ENCODE measurements at places on chromosomes 16 and 17.

GRCh38 chr17:48162946-48163506, 55.5 kb downstream of the SNX11 start:
- no peak for DNase-seq

DNA sequence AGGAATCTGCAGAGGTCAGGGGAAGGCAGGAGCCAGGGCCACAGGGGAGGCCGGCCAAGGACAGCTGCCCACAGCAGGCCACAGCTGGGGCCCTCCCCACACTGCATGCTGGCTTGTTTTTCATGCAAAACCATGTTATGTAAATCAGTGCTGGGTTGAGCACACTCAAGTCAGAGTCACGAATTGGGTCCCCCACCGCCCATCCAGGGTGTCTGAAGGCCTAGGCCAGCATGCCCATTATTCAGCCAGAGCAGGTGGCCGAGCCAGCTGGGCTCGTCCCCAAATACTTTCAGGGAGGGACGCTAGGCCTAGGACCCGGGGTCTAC, 51.2 kb upstream of the TOB1 start:
- DNase-seq, result no peak

GRCh38 chr16:19700319-19700781, 17.7 kb downstream of the KNOP1 start:
- DNase-seq, result no peak

GRCh38 chr16:86107215-86107825, 208.4 kb downstream of the IRF8 start:
- DNase-seq, result no peak

DNA sequence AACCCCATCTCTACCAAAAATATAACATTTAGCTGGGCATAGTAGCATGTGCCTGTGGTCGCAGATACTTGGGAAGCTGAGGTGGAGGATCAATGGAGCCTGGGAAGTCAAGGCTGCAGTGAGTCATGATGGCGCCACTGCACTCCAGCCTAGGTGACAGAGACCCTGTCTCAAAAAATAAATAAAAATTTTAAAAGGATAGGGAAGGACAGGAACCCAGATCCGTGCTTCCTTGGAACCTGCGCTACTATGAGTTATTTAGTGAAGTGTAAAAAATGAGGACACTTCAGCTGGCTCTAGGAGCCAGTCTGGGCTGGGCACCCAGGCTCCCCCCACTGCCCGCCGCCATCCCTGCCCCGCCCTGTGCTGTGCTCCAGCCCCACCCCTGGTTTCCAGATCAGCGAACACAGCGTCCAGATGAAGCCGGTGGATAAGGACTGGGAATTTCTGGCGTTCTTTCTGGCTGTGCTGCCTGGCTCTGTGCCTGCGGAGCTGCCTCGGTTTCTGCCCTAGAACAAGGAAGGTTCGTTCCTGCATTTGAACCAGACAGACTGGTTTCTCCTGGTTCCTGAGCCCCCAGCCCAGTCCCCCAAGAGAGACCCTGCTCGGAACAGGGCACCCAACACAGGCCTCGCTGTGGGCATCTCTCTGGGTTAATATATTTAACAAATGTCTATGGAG, 18.5 kb downstream of the PLLP start:
- no peak for DNase-seq

- DNase-seq, result no peak
These were observed 308.3 kb upstream of the CDH5 start for GRCh38 chr16:66058172-66058691.

- no peak for DNase-seq
These were observed 22.5 kb downstream of the GPR139 start for GRCh38 chr16:20051147-20051546.

GRCh38 chr16:89033304-89033703, 56.3 kb upstream of the CBFA2T3 start:
- DNase-seq, result no peak

- DNase-seq, result no peak
These were observed 1.2 kb downstream of the NGFR start for GRCh38 chr17:49496183-49496866.

DNA sequence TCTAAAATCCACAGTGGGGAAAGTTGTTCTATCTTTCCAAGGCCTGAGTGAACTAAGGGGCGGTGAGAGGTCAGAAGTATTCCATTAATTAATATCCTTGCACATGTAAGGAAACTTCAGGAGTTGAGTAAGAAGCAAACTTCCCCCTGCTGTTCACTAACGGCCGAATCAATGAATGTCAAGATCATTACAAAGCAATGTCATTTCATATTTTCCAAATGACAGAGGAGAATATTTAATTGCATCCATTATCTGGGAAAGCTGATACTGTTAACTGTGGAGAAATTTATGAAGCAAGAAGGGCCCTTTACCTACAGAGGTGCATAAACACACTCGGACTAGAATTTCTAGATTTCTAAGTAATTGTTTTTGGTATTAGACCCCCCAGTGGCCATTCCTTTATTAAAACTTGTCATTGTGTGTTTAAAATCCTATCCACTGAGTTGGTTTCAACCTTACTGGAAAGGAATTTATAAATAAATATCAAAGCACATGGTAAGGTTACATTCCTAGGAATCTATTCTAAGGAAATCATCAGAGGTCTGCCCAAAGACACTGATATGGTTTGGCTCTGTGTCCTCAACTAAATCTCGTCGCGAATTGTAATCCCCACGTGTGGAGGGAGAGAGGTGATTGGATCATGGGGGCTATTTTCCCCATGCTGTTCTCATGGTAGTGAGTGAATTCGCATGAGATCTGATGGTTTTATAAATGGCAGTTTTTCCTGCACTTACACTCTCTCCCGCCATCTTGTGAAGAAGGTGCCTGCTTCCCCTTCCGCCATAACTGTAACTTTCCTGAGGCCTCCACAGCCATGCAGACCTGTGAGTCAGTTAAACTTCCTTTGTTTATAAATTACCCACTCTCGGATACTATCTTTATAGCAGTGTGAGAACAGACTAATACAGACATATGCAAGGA, 20.4 kb upstream of the SMURF2 start:
- DNase-seq, result peak; percentile 66

DNA sequence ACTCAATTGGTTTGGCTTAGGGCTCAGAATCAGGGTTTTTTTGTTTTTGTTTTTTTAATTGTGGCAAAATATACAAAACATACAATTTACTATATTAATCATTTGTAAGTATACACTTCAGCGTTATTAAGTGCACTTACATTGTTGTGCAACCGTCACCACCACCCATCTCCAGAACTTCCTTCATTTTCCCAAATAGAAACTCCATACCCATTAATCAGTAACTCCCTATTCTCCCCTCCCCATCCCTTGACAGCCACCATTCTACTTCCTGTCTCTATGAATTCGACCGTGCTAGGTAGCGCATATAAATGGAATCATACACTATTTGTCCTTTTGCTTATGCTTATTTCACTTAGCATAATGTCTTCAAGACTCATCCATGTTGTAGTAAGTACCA, 45.2 kb upstream of the DHX40 start:
- DNase-seq, result no peak

DNA sequence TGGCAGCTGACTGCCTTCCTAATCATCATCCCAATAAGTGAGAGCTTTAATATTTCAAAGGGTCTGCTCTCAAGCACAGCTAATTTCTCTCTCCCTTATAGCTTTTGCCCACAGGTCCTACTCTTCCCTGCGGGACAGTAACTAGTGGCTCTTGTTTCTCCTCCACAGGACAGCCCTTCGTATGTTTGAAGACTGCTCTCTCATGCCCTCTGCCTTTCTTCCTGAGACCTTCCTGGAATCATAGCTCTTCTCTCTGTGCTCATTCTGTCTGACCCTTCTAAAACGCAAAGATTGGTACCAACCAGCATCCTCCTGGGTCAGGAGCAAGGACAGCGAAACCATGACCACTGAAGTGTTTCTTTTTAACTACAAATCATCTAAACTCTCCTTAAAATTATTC, 168.9 kb downstream of the GRIN2A start:
- DNase-seq, result no peak

GRCh38 chr16:81973737-81974136, 37.5 kb downstream of the SDR42E1 start:
- DNase-seq, result no peak

DNA sequence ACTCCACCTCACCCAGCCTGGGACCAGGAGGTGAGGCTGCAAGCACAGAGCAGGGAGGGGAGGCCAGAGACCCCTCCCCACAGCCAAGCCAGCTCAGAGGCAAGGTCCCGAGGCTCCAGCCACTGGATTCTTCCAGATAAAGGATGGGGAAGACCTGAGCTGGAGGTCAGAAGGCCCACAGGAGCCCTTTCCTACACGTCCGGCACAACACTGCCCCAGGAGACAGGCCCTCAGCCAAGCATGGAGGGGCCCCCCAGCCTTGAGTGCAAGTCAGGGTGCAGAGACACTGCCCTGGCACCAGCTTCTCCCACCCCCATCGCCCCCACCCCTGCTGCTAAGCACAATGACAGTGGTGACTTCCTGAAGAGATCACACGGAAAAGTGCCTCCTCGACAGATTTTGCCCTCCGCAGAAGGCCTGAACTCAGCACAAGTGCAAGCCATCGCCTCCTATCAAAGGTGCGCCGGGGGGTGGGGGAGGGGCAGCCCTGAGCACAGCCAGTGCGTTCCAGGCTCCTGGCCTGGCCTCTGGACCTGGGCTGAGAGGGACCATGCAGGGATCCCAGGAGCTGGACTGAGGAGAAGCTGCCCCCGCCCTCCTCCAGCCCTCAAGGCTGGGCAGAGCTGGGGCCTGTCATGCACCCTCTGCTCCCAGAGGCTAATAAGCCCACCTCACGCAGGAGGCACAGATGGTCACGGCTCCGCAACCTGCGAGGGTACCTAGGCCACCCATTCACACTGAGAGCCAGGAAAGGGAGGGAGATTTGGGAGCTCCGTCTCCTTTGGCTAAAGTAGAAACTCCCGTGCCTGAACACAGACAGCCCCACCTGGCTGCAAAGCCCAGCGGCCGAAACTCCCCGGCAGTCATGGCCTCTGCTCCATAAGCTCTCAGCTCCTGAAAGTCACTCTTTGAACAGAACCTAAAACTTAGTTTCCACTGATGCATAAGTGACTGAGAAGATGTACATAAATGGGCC, 2.7 kb downstream of the MAFG start:
- DNase-seq, result no peak

Measured in SW 1271 (cell line).